ENCODE measurements at places on chromosomes 2 and 18. TPM values are rescaled to one million over a fixed set of nuclear protein-coding genes. Genes with fewer than 3 reads are reported as not detected.

DNA sequence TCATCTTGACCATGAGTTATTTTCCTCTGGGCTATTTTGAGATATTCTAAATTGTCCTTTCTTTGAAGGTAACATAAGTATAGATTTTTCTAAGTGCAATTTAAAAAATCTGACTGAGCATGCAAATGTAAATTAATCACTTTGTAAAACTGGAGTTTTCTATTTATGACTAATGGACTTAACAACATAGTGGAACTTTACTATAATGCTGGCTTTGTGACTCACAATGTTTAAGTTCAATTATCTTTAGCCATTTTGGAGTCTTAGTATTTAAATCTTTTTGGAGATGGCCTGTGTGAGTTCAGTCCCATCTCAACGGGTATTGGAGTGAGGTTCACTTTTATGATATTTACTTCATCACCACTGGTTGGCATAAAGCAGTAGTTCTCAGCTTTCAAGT is 35.2 kb upstream of the NOSTRIN start:
- no peak for DNase-seq
- no peak overlapping the region for H3K27ac ChIP-seq
- H3K27me3 ChIP-seq = no peaks in the 10 kb centered on the region
- H3K4me1 ChIP-seq = no peaks in the 10 kb centered on the region

MARCHF4 gene
- total RNA-seq = 0.26 TPM

EFR3B gene
- total RNA-seq = 7.2 TPM

CNGA3 gene
- not detected for total RNA-seq

DNA sequence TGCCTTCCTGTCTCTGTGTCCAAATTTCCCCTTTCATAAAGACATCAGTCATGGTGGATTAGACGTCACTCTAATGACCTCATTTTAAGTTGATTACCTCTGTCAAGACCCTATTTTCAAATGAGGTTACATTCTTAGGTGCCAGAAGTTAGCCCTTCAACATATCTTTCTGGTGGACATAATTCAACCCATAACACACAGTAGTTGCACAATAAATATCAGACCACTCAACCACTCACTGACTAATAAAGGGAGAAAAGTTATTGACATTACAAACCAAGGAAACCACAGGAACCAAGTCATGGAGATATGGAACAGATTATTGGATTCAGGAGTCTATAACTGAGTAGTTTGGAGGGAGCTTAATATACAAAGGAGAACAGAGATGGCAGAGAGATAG is 377.4 kb upstream of the ACVR2A start:
- no peak for DNase-seq
- peaks cover 11% of the 10 kb centered on the region for H3K4me1 ChIP-seq
- H3K27ac ChIP-seq = no peak overlapping the region
- H3K27me3 ChIP-seq = no peaks in the 10 kb centered on the region

GRCh38 chr18:34787931-34788532 is 77.9 kb downstream of the DTNA start:
- DNase-seq = no peak
- no peaks in the 10 kb centered on the region for H3K27me3 ChIP-seq
- H3K4me1 ChIP-seq = no peaks in the 10 kb centered on the region
- no peak overlapping the region for H3K4me3 ChIP-seq
- H3K36me3 ChIP-seq = peaks cover 10% of the 10 kb centered on the region

TANK gene
- 23.9 TPM for total RNA-seq

Data from H9 (cell line).